ENCODE measurements at places on chromosomes 11 and 22.

DNA sequence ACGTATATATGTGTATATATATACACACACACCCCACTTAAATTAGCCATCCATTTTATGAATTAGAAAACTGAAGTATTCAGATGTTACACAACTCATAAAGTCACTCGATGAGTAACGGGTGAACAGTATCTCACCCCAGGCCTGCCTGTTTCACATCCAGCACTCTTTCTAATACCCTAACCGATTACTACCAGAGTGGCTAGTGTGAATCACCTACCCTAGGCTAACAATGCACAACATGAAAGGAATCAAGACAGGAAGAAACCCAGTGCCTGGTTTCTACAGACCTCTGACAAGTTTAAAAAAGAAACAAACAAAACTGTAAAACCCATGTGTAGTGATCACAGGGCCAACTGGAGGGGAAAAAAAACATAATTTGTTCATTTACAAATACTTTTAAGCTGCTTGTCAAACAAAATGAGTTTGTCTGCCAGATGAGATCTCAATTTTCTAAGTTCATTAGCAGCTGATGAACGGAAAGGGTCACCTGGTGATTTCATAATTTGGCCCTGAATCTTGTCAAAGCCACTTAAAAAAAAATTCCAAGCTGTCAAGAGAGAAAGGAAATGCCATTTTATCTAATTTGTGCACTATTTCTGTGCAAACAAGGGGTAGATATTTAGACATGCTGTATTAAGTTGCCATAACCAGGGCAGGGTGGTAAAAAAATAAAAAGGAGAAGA is 134.8 kb downstream of the LARGE1 start:
- DNase-seq = no peak

- DNase-seq = no peak
These were observed 140.5 kb downstream of the MIAT start for GRCh38 chr22:26797910-26798309.

- no peak for DNase-seq
These were observed 415.9 kb downstream of the ETS1 start for GRCh38 chr11:128171506-128171905.

DNA sequence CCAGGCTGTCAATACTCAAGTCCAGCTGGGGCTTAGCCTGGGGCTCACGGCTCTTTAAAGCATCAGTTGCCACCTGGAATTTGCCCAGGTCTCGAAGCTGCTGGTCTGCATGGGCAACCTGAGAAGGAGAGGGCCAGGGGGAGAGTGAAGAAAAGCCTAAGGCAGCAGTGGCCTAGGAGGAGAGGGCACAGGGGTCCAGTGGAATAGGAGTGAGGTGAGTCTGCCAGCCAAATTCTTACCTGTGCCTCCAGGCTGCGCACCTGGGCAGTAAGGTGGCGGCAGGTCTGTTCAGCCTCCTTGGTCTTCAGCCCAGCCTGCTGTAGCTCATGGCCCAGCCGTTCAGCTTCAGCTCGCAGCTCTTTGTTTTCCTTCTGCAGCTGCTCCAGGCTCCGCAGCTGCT is 10.0 kb downstream of the IL18BP start:
- no peak for DNase-seq

- no peak for DNase-seq
These were observed 6.3 kb upstream of the PIWIL4 start for GRCh38 chr11:94560834-94561233.

DNA sequence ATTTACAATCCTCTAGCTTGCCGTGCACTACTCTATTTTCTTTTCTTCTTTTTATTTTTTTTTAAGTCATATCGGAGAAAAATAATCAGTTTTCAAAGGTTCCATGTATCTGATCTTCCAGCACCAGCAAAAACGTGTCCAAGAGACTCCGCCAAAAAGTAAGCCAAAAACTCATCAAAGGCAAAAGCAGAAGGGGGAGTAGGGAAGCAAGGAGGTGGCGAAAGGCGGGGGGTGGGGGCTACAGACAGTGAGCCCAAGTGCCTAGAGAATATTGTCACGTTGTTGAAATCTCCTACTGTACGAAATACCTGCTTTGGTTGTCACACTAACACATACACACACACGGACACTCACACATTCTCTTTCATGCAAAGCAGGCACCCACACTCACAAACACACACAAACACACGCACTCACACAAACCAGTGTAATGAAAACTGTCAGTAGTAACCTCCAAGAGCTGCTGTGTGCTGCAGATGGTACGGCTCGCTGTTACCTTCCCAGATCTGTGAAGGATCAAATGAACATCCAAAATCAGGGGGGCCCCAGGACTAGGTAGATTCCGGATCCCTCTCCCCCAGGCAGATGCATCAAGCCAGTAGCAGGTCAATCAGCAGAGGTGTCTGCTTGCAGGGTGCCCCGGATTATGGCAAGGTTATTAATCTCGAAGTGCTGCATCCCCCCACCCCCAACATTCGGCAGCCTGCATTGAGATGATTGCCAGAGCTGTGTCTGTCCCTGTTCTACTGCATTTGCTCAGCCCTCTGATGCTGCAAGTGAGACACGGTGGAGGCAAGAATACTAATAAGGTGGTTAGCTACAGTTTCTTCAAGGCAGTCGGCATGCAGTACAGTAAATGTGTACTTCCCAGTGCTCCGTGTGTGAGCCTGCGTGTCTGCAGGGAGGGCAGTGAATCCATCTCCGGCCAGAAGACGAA is at the start of gene LRRC4C:
Gene LRRC4C, minus strand, starts transcription at position 188 of the 937 bp plus-strand sequence.
- DNase-seq = no peak

DNA sequence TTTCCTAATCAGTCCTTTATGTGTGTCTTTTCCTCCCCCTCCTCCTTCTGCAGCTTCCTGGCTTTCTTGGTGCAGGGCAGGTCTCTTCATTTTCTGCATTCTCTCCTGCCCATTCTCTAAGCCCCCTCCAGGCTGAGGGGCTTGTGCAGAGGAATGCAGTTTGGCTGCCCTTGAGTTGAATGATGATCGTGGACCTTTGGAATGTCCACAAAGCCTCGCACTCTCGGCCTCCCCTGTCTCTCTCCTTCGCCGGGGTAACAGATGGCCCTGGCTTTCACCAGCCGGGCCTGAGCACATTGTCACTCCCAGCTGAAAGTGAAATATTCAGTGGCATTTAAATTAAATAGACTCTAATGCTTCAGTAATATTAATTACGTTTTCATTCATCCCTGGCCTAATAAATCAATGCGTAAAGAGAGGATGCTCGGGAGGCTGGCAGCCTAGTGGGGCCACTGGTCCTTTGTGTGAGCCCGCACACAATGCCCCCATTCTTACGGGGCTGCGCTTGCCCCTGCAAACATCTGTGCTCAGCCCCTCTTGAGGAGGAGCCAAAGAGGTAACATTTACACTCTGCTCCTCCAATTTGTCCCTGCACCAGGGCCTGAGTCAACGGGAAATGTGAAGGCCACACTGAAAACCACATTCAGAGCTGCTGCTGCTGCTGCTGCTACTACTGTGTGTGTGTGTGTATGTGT is 64.9 kb upstream of the PAX6 start:
- DNase-seq = no peak

- no peak for DNase-seq
These were observed 14.0 kb downstream of the KCNQ1OT1 start for GRCh38 chr11:2685566-2686359.
